ENCODE measurements at places on chromosomes 5 and 9.

- no peak for DNase-seq
These were observed 61.8 kb downstream of the MEF2C start for GRCh38 chr5:88821161-88821560.

- DNase-seq = no peak
These were observed 71.1 kb upstream of the HSPB3 start for GRCh38 chr5:54384356-54384933.

GRCh38 chr5:178131446-178131996 lies 707 bp downstream of the RMND5B start:
- no peak for DNase-seq

- DNase-seq = no peak
These were observed 67.9 kb upstream of the UNC5A start for GRCh38 chr5:176742246-176743105.

DNA sequence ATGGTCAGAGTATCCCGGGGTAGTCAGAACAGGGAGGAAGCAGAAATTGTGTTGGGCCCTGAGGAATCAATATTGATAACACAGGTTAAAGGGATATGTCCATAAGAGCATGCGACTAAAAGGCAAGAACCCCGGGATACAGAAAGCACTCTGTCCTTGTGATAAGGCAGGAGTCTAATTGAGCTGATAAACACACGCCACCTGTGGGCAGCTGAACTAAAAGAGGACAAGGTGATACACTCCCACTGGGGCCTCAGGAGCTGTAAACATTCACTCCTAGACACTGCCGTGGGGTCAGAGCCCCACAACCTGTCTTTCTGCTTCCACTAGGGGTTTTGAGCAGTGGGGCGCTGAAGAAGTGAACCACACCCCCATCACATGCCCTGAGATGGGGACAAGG lies 144.7 kb upstream of the MPDZ start:
- DNase-seq = no peak

- no peak for DNase-seq
These were observed 67.2 kb downstream of the CDH18 start for GRCh38 chr5:19920761-19921160.

GRCh38 chr5:79842006-79842881 lies 148.8 kb downstream of the MTX3 start:
- no peak for DNase-seq

- no peak for DNase-seq
These were observed 517.0 kb upstream of the PAPPA start for GRCh38 chr9:115636596-115636995.

GRCh38 chr5:137310051-137310730 lies 188.9 kb downstream of the SPOCK1 start:
- DNase-seq = no peak

DNA sequence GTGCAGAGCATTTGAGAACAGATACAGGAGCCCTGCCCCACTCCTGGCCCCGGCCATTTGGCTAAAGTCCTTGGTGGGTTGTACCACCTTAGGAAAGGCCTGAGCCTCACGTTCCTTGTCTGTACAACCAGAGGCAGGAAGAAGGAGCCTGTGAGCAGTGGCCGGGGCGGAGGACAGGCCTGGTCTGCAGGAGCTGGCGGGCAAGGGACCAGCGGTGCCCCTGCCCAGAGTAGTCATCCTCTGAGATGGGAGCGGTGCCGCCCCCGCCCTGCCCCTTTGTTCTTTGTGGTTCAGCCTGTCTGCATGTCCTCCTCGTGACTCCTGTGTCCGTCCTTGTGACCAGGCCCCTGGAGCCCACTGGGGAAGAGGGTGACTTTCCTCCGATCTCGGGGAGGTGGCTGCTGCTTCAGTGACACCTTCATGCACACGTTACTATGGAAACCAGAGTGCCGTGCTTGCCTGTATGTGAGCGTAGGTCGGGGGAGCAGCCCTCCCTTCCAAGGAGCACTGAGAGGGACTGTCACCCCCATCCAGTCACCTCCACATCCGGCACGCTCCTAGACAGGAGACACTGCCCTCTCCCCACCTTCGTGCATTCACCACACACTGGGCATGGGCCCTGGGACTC lies 42.9 kb downstream of the UNC5A start:
- no peak for DNase-seq

- no peak for DNase-seq
These were observed 41.0 kb downstream of the PSD2 start for GRCh38 chr5:139836469-139837208.

GRCh38 chr5:67316695-67317094 lies 120.1 kb upstream of the CD180 start:
- no peak for DNase-seq

DNA sequence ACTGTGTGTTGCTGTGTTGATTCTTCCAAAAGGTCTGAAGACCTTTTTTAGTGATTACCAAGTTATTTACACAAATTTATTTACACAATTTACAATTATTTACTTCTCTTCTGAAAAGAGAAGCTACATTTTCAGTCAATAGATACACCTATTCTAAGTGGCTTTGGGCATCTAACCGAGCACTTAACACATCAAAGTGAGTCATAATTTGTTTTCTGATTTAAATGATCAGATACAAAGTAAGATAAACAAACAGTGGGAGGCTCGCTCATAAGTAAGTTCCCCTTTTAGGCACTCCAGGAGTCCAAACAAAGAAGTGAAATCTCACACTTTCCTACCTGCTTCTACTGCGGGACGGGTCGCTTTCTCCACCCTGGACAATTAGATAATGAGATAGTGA lies 90.2 kb downstream of the APBA1 start:
- DNase-seq = no peak

DNA sequence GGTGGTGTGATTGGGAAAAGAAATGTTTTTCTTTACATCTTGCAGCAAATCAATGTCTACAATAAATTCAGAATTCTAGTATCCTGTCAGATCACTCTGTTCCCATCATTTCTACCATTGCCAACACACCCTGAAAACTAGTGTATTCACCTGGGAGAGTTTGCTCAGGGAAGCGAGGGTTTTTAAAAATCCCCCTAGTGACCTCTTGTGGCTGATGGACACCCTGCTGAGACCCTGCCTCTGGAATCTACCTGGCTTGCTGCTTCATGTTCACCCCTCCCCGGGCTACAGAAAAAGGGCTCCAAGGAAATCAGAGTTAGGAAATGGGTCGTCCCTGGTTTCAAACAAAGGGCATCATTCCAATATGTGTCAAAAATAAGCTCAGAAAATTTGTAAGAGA lies 21.4 kb upstream of the ALDOB start:
- DNase-seq = no peak

DNA sequence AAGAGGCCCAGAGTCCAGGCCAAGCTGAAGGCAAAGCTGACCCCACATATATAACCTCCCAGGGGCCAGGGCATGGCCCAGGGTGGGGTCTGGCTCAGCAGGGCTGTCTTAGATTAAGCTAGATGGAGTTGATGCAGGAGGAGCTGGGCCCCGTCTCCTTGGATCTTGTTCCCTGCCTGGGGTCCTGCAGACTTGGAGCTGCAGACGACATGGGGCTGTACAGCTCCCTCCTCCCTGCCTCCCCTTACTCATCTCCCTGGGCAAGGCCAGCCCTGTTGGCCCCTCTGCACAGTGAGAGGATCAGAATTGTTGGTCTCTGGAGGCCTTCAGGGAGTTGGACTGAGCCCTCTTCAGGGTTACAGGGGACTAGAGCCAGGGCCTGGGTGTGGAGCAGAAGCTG lies 134.9 kb downstream of the RGS3 start:
- DNase-seq = no peak

GRCh38 chr9:83459830-83460229 lies 78.4 kb downstream of the FRMD3 start:
- no peak for DNase-seq

DNA sequence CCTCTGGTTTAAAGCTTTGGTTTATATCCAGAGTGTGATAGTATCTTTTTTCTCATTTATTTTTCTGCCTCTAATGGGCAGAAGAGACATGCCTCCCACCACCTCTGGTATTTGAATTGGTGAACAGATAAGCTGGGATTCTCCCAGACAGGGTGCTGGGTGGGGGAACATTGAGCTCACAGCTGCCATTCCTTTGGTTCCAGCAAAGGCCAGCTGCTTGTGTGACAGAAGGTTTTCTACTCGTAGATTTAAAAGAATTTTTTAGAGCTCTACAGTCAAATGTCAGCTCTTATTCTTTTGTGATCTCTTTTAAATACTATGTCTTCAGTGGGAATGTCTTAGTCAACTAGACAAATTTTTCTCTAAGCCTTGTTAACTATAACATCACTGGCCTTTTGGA lies 54.7 kb upstream of the ADAMTS16 start:
- DNase-seq = no peak

GRCh38 chr9:99399474-99399873 lies 177.4 kb downstream of the SEC61B start:
- DNase-seq = no peak

DNA sequence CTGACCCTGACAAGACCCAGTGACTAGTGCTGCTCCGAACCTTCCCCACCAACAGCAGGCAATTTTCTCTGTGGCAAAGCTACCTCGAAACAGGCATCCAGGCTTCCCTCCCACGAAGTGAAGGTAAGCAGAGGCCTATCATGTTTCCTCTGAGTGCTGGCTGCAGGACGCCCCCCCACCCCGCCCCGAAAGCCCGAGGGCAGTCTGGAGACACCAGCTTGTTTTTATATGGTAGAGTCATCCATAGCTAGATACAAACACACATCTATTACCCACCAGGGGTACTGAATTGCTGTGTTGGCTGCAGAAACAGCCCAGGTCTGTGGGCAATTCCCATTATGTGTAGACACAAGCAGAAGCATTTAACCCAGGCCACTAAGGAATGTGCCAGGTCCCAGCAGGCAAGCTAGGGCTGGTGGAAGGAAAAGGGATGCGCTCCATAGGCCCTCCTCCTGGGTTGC lies 40.4 kb downstream of the LIX1 start:
- no peak for DNase-seq

GRCh38 chr5:40547557-40547956 lies 132.2 kb upstream of the PTGER4 start:
- DNase-seq = no peak

DNA sequence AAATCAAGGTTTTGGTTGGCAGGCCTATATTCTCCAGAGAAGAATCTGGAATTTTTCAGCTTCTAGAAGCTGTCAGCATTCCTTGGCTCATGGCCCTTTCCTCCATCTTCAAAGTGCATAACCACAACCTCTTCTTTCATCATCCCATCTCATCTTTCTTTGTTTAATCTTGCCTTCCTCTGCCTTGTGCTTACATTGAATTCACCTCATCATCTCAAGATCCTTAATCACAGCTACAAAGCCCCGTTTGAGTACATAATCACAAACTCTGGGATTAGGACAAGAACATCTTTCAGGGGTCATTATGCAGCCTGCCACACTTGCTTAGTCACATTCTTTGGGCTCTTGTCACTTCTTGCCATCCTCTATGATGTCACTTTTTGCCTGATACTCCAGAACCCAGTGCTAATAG lies 130.3 kb downstream of the FOXD1 start:
- DNase-seq = no peak

DNA sequence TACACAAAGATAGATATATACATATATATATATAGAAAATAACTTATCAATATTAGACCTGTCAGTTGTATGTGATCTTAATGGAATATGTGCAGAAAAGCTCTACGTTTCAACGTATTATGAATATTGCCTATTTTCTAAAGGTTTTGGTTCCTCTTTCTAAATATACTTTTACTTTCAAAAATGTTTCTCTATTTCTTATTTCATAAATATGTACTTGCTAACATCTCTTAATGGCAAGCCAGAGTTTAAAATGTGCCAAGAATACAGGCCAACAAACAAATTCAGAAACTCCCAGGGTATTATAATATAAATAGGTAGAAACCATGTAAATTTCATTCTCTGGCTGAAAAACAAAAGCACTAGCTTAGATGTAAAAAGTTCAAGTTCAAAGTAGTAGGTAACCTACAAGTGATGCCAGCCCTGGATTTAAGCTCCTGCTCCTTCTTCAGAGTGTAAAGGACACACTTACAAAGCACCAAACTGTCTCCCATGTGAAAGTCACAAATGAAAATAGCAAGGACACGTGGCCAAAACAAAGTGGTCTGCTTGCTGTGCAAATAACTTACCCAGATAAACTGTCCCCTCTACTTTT lies 685.1 kb upstream of the DMAC1 start:
- DNase-seq = no peak

- DNase-seq = no peak
These were observed 16.9 kb upstream of the LAMC3 start for GRCh38 chr9:130991778-130992681.

- DNase-seq = no peak
These were observed 354.8 kb downstream of the TMEM232 start for GRCh38 chr5:110371725-110372041.

DNA sequence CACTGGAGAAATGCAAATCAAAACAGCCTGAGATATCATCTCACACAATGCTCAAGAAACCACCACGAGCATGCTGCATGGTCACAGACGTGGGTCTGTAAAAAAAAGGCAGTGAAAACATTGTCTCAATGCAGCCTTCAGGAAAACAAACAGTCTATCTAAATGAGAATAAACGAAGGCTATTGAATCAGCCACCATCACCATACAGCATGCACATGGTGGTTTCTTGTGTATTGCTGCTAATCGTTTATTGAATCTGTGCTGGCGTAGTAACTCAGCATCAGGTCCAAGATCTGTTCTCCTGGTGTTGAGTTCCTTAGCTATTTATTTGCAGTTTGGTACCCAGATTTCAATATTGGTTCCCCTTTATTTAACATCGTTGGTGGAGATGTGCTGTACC lies 1115.0 kb downstream of the CDH18 start:
- DNase-seq = no peak

DNA sequence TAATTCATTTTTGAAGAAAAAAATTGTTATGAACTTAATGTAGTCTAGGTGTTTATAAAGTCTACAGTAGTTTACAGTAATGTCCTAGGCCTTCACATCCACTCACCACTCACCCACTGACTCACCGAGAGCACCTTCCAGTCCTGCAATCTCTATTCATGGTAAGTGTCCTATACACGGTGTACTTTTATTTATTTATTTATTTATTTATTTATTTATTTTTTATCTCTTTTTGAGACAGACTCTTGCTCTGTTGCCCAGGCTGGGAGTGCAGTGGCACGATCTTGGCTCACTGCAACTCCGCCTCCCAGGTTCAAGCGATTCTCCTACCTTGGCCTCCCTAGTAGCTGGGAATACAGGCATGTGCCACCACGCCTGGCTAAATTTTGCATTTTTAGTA lies 39.3 kb upstream of the PIK3R1 start:
- DNase-seq = no peak

DNA sequence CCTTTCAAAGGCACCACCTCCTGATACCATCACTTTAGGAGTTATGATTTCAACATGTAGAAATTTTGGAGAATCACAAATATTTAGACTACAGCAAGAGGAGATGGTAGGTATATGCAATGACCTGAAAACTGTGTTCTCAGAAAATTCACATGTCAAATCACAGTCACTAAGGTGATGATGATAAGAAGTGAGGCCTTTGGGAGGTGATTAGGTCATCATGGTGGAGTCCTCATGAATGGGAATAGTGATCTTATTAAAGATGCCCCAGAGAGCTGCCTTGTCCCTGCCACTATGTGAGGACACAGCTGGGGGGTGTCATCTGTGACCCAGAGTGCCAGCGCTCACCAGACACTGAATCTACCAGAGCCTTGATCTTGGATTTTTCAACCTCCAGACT lies 513.5 kb upstream of the TUSC1 start:
- DNase-seq = no peak

All from GOT3 (cell line).